ENCODE measurements at places on chromosomes 16 and 17. TPM values are rescaled to one million over a fixed set of nuclear protein-coding genes. Genes with fewer than 3 reads are reported as not detected.

DNA sequence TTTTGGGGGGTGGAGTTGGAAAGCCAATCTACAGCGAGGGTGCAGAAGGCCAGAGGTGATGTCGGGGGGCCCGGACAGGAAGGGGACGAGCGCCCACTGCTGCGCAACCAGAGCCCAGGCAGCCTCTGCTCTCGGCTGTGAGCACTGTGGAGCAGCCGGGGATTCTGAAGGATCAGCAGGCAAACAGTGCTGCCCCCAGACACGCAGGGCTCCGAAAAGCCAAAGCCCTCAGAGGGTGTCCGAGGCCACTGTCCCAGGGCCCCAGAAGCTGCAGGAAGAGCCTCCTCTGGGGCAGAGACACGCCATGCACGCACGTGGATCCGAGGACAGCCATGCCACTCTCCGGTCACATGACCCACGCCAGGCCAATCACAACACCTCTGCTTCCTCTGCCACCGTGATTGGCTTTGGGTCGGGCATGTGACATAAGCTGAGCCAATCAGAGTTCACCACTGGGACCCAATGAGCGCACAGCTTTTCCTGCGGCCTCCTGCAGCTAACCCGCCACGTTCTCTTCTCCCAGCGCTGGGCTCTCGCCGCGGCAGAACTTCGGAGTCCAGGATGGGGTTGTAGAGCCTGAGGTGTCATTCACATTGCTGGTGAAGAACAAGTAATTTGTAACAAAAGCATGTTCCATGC is 40.7 kb downstream of the ACTG1 start:
- peak overlapping the region; percentile 20 for H3K4me3 ChIP-seq
- H3K27me3 ChIP-seq: no peaks in the 10 kb centered on the region
- peak; percentile 88 for DNase-seq
- peak overlapping the region; percentile 33 for H3K27ac ChIP-seq
- no peaks in the 10 kb centered on the region for H3K4me1 ChIP-seq

GRCh38 chr16:84509032-84509950 is 4.8 kb upstream of the MEAK7 start:
- no peak overlapping the region for H3K27ac ChIP-seq
- H3K27me3 ChIP-seq: no peaks in the 10 kb centered on the region
- H3K36me3 ChIP-seq: no peaks in the 10 kb centered on the region
- H3K4me1 ChIP-seq: no peaks in the 10 kb centered on the region

DNA sequence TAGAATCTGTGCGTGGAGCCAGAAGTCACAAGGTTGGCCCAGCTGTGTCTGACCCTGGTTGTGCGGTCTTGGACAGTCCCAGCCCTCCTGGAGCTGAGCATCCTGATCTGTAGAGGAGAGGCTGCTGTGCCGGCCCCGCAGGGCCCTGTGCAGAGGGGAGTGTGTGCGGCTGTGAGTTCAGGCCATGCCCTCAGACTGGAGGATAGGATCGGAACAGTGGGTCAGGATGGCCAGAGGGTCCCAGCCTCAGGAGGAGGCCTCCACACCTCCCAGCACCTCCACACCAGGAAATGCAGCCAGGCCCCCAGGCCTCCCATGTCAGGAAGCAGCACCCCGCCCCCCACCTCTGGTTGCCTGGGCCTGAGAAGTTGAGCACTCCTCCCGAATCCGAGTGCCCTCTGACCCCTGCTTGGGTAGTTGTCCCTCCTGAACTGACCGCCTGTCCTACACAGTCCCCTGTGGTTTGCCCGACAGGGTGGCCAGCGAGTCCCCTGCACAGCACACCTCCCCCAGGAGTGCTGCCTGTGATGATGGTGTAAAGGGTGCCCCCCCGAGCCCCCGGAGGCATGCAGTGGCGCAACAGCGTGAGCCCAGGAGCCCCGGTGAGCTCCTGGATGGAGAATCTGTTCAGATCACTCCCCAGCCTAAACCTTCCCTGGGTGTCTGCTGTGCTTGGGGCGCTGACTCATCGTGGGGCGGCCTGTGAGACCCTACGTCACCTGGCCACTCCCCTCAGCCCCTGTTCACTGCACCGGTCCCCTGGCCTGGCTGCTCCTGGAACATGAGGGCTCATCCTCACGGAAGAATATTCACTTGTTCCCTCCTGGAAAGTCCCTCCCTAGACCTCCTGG is 285.2 kb downstream of the SEC14L1 start:
- peak overlapping the region; percentile 97 for H3K27ac ChIP-seq
- peaks cover 52% of the 10 kb centered on the region for H3K4me1 ChIP-seq
- no peak overlapping the region for H3K4me3 ChIP-seq
- H3K36me3 ChIP-seq: no peaks in the 10 kb centered on the region
- H3K27me3 ChIP-seq: no peaks in the 10 kb centered on the region
- DNase-seq: peak; percentile 86

GRCh38 chr17:40176754-40177110 is 538 bp upstream of the RAPGEFL1 start:
- H3K36me3 ChIP-seq: no peaks in the 10 kb centered on the region
- H3K4me3 ChIP-seq: no peak overlapping the region
- H3K27me3 ChIP-seq: no peaks in the 10 kb centered on the region
- H3K27ac ChIP-seq: no peak overlapping the region
- H3K4me1 ChIP-seq: no peaks in the 10 kb centered on the region

DNA sequence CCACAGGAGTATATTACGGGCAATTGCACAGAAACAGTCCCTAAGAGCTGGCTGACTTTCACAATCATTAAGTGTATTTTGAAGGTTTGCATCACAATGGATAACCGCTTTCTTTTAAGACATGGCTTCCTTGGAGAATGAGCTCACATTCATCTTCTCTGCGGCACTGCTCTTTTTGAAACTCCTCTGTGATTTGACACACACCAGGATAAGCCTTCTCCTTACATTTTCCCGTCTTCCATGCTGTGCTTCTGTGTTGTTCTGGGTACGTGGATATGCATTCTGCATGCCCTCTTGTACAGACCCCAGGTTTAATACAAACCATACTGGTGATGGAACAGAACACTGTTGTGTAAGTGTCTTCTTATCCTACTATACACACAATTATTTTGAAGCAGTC is 89.5 kb upstream of the METRNL start:
- H3K4me1 ChIP-seq: no peaks in the 10 kb centered on the region
- DNase-seq: no peak
- H3K4me3 ChIP-seq: no peak overlapping the region
- no peaks in the 10 kb centered on the region for H3K27me3 ChIP-seq

DNA sequence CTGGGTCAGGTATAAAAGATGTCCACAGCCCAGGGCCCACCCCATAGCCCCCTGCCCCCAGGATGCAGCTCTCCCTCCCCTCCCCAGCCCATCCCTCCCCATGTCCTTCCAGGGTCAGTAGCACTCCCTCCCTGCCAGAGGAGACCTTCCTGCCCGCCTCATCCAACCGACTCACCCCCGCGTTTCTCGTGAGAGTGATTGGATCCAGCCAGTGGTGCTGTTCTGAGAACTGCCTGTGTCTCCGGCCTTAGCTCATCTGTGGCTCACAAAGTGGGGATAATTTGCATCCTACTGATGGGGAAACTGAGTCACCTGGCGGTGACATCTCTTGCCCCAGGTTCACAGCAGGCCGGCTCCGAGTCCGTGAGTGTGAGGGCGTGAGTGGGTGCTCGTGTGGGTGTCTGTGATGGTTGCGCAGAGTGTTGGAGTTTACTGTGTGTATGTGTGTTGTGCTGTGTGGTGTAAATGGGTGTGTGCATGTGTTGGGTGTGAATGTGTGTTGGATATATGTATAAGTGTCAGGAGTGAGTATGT is 90.7 kb upstream of the GSE1 start:
- no peak overlapping the region for H3K27ac ChIP-seq
- no peaks in the 10 kb centered on the region for H3K36me3 ChIP-seq
- no peak overlapping the region for H3K4me3 ChIP-seq

- no peak for DNase-seq
- H3K27ac ChIP-seq: no peak overlapping the region
- no peaks in the 10 kb centered on the region for H3K27me3 ChIP-seq
- H3K36me3 ChIP-seq: no peaks in the 10 kb centered on the region
These were observed 580.2 kb downstream of the KCNJ18 start for GRCh38 chr17:22272363-22273146.

GRCh38 chr16:52676959-52677358 is 130.0 kb upstream of the TOX3 start:
- no peaks in the 10 kb centered on the region for H3K36me3 ChIP-seq
- no peak overlapping the region for H3K27ac ChIP-seq
- no peaks in the 10 kb centered on the region for H3K4me1 ChIP-seq
- H3K27me3 ChIP-seq: no peaks in the 10 kb centered on the region

GRCh38 chr17:54623746-54624145 is 276.9 kb upstream of the TOM1L1 start:
- H3K27me3 ChIP-seq: no peaks in the 10 kb centered on the region
- DNase-seq: no peak
- no peak overlapping the region for H3K4me3 ChIP-seq
- H3K27ac ChIP-seq: no peak overlapping the region
- no peaks in the 10 kb centered on the region for H3K4me1 ChIP-seq

GRCh38 chr17:47205419-47205963 is 3.7 kb upstream of the MYL4 start:
- no peaks in the 10 kb centered on the region for H3K4me1 ChIP-seq
- H3K4me3 ChIP-seq: no peak overlapping the region
- DNase-seq: no peak
- H3K27me3 ChIP-seq: no peaks in the 10 kb centered on the region

DNA sequence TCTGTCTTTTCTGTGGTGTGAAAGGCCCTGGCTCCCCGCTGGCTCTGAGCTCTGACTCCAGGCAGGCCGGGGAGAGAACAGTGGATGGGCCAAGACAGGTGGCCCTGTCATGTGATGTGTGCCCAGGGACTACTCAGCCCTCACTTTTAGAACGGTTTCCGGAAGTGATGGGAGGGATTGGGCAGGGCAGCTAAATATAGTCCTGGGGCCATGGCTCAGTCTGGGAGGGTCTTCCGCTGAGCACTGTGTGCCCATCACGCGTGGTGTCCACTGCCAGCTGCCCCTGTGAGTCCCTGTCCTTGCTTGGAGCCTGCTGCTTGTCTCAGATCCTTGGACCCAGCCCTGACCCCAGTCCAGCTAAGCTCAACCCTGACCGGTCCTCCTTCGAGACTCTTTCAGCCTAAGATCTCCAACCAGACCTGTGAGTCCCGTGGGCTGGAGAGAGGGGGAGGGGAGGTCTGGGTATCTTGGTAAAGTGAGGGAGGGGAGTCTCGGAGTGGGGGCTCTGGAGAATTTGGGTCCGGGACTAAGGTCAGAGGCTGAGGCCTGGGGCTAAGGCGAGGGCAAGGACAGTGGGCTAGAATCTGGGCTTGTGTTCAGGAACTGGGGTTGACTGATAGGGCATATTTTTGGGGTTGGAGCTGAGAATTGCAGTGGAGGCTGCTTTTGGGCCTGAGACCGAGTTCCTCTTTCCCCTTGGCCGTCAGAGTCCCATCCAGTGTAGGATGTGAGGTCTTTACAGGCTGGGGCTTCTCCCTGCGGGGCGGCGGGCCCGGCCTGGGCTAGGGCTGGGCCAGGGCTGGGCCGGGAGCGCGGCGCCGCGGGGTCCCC is at the start of gene TRIM72:
Gene TRIM72, plus strand, starts transcription at position 243 of the 831 bp plus-strand sequence. CDS start 620 bp downstream, outside the sequence.
- H3K27me3 ChIP-seq: peaks cover 12% of the 10 kb centered on the region
- H3K4me3 ChIP-seq: peak within 1 kb of the TSS; percentile 23
- no peaks in the 10 kb centered on the region for H3K36me3 ChIP-seq
- H3K27ac ChIP-seq: no peak within 1 kb of the TSS
- peaks cover 9% of the 10 kb centered on the region for H3K4me1 ChIP-seq

DNA sequence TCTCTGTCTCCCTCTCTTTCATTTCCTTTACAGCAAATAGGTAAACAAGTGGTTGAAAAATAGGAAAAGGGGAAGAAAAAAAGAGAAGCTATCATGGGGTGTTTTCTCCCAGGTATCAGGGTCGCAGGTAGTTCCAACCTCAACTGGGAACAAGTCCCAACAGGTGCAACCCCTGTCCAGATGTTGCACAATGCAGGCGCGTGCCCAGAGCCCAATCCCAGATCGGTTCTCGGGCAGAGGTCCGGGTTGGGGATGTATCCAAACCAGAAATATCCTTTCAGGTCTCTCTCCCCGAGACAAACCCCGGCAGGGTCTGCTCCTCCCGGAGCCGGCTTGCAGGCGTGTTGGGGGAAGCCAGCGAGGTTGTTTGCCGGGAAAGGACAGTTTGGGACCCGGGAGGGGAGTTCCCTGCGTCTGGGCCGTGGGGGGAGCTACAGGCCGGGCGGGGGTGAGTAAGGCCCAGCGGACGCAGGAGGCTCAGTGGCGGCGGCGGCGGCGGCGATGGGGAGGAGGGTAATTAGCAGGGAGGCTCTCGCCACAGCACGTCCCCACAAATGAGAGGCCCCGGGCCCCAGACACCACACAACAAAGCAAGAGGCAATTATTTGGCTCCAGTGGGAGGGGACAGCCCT is 21.2 kb upstream of the SP6 start:
- DNase-seq: no peak
- no peaks in the 10 kb centered on the region for H3K4me1 ChIP-seq
- H3K27me3 ChIP-seq: peaks cover 9% of the 10 kb centered on the region
- H3K27ac ChIP-seq: no peak overlapping the region
- no peak overlapping the region for H3K4me3 ChIP-seq

GRCh38 chr16:17303101-17303500 is 167.7 kb downstream of the XYLT1 start:
- no peak overlapping the region for H3K4me3 ChIP-seq
- no peak overlapping the region for H3K27ac ChIP-seq
- H3K36me3 ChIP-seq: no peaks in the 10 kb centered on the region
- no peaks in the 10 kb centered on the region for H3K27me3 ChIP-seq

DNA sequence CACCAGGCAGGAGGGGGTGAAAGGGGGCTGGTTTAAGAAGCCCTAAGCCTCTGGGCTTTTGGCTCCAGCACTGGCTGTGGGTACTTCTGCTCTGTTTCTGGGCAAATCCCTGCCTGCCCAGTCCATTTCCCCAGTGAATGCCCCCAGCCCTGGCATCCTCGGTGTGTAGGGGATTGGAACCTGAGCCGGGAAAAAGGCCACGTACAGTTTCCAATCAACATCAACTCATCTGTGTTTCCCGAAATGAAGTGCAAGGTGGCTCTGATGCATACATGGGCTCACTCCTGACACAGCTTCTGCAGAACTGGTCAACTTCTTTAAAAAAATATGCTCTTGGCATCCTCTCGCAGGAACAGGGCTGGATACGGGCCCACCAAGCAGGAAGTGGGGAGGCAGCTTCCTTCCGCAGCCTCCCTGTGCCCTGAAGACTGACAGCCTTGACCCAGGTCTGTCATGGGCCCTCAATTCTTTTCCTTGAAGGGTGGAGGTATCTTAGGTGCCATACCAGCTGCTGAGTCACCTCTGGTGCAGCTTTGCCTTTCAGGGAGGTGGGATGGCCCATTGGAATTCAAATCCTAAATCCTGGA is 73.3 kb downstream of the N4BP1 start:
- H3K27me3 ChIP-seq: no peaks in the 10 kb centered on the region
- peak overlapping the region; percentile 75 for H3K27ac ChIP-seq
- no peaks in the 10 kb centered on the region for H3K36me3 ChIP-seq
- DNase-seq: no peak
- H3K4me1 ChIP-seq: peaks cover 6% of the 10 kb centered on the region
- H3K4me3 ChIP-seq: no peak overlapping the region

- peak overlapping the region; percentile 52 for H3K4me3 ChIP-seq
- no peak for DNase-seq
- H3K36me3 ChIP-seq: no peaks in the 10 kb centered on the region
- peak overlapping the region; percentile 87 for H3K27ac ChIP-seq
These were observed 1.0 kb downstream of the ZNF319 start for GRCh38 chr16:57999366-57999970.

C16orf54 gene
- not detected for total RNA-seq

PRAC2 gene
- total RNA-seq: not detected

CEP295NL gene
- total RNA-seq: 1.8 TPM

FKBP10 gene
- 22.9 TPM for total RNA-seq

OXLD1 gene
- total RNA-seq: 20.9 TPM

Data from uterus (tissue), 4 donors.